ENCODE measurements at places on chromosomes 6 and 20. TPM values are rescaled to one million over a fixed set of nuclear protein-coding genes. Genes with fewer than 3 reads are reported as not detected.

The OVOL2 gene
- 0.86 TPM for total RNA-seq

The CTCFL gene
- total RNA-seq: 0.34 TPM

The CST9 gene
- not detected for total RNA-seq

- DNase-seq: no peak
Measured at GRCh38 chr20:59062081-59062480, 19.5 kb upstream of the PRELID3B start.

DNA sequence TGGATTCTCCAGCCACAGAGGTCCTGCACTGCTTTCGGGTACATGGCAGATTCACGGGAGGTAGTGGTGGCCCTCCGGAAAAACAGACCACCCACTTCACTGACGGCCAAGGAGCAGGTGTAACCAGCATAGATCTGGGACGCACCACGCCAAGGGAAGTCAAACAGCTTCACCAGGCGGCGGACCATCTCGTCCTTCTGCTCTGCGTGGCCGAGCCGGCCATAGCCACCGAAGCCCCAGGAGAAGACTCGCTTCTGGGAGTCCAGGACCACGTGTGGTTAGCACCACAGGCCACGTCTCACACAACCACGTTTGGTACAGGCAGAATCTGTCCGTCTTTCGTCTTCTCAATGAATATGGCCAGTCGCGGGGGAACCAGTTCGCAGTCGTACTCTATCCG is 184.8 kb upstream of the COL21A1 start:
- DNase-seq: no peak

DNA sequence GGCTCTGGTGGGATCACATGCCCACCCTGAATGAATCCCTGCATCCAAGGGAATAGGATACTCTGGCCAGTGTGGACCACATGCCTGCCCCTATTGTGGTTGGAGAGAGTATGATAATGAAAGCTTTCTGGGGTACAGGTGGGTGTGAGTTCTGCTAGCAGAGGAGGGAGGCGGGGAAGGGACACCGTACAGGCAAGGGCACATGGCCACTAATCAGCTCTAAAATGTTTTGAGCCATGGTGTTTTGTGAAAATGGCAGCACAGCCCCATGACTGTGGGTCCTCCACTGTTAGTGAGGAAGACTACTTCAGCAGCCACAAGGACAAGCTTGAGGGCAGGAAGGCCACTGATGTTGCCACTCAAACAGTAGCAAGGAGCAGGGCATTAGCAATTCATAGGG is 11.9 kb upstream of the DHX35 start:
- DNase-seq: no peak

DNA sequence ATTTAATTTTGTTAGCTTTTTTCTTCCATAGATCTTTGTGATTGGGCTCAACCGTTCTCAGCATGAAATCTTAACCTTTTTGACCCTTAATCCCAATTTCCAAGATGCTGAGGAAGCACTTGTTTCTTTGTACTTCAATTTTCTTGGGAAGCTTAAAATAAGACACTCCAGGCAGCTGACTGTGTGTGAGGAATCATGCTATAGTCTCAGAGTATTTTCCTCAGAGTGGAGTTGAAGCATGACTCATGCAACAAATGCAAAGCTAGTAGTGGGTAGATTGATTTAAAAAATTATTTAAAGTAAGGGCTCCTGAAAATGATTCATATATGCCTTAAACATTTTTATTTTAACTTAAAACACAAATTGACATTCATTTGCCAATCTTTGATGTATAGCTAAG is 168.7 kb downstream of the BTBD3 start:
- no peak for DNase-seq

Data from HCT116 (cell line).